ENCODE measurements at places on chromosomes 12 and 14.

- DNase-seq: no peak
Measured at GRCh38 chr12:95815632-95816212, 25.2 kb upstream of the NTN4 start.

- DNase-seq: no peak
Measured at GRCh38 chr12:170371-171225, 43.4 kb downstream of the SLC6A12 start.

DNA sequence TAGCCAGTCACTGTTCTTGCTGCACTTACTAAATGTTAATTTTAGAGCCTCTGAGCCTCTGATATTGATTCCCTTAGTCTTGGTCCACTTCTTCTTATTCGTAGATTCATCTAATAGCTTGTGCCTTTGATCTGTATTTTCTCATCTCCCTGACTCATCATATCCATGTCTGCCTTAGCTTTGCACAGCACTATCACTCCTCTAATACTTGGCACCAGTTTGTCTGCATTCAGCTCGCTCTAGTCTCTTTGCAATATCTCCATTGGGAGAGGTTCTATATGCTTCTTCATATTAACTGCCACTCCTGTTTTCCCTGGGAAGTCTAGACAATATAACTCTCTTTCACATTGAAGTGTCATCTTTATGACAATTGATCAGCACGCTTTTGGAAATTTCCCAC lies 68.5 kb upstream of the CSRP2 start:
- DNase-seq: no peak

- no peak for DNase-seq
Measured at GRCh38 chr12:108327621-108328344, 11.3 kb downstream of the CMKLR1 start.

DNA sequence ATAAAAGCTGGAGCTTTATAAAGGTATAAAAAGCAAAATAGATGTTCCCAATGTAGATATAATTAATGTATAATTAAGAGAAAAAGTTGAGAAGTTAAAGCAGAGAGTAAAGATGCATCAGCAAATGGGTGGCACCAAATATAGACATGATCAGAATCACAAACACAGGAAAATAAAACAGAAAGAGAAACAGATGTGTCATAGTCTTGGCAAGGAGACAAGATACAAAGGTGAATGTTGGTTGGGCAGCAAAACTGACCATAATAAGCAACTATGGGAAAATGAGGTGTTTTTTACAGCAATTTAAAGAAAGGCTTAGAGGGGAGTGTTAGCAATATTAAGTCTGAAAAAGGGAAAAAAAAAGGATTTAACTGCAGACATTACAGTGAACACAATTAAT lies 135.4 kb upstream of the CLEC14A start:
- DNase-seq: no peak

- DNase-seq: no peak
Measured at GRCh38 chr14:100399052-100399849, 76.1 kb downstream of the SLC25A47 start.
